ENCODE measurements at places on chromosomes 6 and 20.
A peak's percentile ranks its signal among the peaks of the same experiment; 100 is the strongest.

GRCh38 chr6:38518511-38519304 is 121.0 kb downstream of the BTBD9 start:
- DNase-seq: no peak

GRCh38 chr6:112549749-112550148 is 202.6 kb downstream of the RFPL4B start:
- no peak for DNase-seq

- peak; percentile 41 for DNase-seq
Observed at GRCh38 chr20:59123011-59123677, 40.5 kb upstream of the ZNF831 start.

GRCh38 chr6:125802943-125803377 is 12.2 kb downstream of the NCOA7 start:
- no peak for DNase-seq

- DNase-seq: no peak
Observed at GRCh38 chr6:18598551-18599264, 211.6 kb downstream of the RNF144B start.

DNA sequence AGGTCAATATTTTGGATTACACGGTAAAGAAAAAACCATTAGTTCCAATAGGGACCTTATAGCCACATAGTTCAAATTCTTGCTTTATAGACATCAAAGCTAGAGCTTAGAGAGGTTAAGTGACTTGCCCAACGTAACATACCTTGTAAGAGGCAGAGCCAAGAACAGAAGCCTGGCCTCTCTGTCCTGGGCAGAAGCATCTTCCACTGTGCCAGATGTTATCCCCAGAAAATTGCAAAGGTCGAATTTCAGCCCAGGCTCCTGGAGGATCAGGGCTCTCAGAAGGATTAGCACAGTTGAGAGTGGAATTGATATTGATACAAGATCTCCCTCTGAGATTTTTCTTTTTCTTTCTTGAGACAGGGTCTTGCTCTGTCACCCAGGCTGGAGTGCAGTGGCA is 6.1 kb downstream of the SMIM28 start:
- no peak for DNase-seq

Data from memory B cell (primary cell).